ENCODE measurements at places on chromosomes 1 and 21.

- no peak for DNase-seq
Observed at GRCh38 chr1:42886800-42887199, 40.4 kb downstream of the ZNF691 start.

GRCh38 chr21:31201548-31201947 lies 142.5 kb downstream of the TIAM1 start:
- no peak for DNase-seq

- DNase-seq = no peak
Observed at GRCh38 chr1:97989094-97989680, 68.4 kb upstream of the DPYD start.

- DNase-seq = no peak
Observed at GRCh38 chr1:198153804-198154203, 3.0 kb upstream of the NEK7 start.

- DNase-seq = peak; percentile 69
Observed at GRCh38 chr1:32892368-32893197, 6.3 kb downstream of the HPCA start.

DNA sequence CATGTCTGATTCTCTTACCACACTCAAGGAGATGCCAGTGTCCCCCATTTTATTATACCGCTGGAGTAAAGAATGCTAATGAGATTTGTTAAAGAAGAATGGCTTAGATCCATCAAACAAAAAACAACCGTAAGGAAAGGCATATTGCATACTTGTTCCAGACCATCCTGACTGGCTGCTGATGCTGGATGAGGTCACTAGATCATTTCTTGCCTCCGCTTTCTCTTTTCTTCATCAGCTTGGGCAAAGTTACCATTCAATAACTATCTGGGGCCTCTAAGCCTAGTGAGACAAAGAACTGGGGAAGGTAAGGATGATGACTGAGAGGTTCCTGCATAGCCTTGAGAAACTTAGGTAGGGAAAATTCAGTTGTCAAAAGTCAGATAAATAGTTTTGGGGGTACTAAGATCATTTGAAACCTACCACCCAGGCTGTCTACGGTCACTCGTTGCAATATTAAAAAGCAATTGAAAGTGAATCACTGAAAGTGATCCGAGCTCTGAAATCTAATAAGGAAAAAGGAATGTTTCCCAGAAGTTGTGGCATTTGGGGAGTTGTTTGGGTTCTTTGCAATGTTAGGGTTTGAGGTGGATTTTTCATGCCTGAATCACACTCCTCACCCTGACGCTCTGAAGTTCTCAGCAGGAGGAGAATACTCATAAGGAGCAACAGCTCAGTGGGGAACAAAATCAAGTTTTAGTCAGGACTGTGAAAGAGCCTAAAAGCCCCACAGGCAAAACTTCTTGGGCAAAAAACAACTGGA lies 176.8 kb downstream of the HHIPL2 start:
- no peak for DNase-seq

- DNase-seq = no peak
Observed at GRCh38 chr1:169890761-169891538, 2.7 kb downstream of the SCYL3 start.

GRCh38 chr21:15094706-15095105 lies 29.9 kb upstream of the NRIP1 start:
- DNase-seq = no peak

GRCh38 chr1:151309811-151310323 lies 17.3 kb downstream of the PI4KB start:
- DNase-seq = no peak

DNA sequence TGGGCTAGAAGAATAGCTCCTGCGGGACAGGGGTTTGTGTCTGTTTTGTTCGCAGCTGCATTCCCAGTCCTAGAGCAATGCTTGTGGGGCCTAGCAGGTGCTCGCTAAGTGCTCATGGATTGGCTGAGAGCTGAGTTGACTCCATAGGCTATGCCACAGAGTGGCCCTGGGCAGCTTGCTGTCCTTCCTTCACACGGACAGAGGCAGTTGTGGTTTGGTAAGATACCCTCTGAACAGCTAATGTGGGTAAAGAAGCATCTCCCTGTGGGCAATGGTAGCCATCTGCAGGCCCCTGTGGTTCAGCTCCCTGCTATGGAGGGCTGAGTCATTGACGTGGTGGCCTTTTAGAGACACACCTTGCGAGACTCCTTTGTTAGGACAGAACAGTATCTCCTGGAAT lies 23.5 kb upstream of the LBR start:
- no peak for DNase-seq

DNA sequence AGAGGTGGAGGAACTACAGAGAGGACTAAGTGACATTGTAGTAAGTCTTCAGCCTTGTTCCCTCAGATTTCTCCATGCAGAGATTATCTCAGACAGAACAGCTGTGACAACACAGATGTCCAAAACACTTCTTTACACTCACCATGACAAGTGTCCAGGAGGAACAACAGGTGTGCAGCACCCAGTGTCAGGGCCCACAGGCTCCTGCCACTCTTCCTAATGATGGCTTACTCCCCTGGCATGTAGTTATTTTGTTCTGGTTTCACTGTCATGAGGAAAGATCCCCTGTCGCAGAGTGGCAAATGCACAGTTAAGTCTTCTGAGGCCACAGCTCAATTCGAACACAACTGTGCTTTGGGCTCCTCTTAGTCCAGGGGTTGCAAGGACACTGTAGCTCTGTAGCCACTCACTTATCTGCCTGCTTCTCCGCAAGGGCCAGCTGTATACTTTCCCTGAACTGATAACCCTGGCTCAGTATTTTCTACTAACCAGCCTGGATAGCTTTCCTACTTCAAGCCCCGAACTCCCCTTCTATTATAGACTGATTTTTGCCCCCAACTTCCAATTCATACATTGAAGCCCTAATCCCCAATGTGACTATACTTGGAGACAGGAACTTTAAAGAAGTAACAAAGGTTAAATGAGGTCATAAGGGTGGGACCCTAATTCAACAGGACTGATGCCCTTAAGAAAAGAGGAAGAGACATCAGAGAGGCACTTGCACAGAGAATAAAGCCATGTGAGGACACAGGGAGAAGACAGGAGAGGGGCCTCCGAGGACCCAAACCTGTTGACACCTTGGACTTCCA lies 11.1 kb downstream of the PDZK1 start:
- no peak for DNase-seq

DNA sequence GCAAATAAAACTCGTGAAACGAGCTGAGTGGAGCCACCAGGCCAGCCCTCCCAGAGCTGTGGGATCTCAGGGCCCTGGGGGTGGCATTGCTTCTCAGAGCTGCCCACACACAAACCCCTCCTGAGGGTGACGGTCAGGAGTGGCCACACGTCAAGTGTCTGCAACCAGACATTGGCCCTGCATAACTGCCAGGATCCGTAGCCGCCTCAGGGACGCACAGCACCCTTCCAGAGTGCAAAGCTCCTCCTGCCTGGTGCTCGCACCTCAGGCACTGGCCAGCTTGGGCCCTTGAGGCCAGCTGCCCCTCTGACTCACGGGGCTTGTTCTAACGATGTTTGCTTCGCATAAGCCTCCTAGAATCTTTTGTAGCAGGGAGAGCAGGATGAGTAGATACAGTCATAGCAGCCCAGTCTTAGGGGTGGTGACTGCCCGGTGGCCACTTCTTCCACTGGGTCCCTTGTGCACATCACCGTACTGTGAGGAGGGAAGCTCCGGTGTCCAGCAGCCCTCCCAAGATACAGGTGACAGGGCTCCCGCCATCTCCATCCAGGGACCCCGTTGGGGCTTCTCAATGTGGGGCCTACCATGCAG lies 5.0 kb downstream of the WNT3A start:
- no peak for DNase-seq

- DNase-seq = no peak
Observed at GRCh38 chr1:161549652-161550051, at the start of gene FCGR3A. Gene FCGR3A, minus strand, starts transcription at chr1:161549818. Its CDS starts 82 bp downstream, at chr1:161549736.

DNA sequence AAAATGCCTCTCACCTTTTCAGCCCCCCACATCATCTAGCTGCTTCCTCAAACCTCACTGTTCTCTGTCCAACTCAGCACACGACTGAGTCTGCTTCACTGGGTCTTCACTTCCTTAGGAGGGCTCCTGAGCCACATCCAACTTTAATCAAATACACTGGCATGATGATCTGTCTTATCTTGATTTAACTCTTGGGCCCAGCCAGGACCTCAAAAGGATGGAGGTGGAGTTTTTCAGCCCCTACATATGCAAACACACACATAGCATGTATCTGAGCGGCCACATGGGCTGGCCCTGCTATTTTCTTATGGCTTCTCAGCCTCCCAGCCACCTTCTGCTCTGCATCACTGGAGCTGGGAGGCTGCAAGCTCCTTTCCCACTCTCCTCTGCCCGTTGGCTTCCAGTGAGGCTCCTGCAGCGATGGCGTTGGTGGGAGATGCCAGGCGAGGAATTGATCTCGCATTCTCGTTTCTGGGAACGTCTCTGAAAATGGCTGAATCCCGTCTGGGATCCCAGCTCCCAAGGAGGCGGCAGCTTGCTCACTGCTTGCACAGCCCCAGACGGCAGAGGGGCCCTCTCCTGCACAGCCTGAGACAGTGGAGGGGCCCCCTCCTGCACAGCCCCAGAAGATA lies 1.8 kb upstream of the PRXL2B start:
- DNase-seq = no peak

DNA sequence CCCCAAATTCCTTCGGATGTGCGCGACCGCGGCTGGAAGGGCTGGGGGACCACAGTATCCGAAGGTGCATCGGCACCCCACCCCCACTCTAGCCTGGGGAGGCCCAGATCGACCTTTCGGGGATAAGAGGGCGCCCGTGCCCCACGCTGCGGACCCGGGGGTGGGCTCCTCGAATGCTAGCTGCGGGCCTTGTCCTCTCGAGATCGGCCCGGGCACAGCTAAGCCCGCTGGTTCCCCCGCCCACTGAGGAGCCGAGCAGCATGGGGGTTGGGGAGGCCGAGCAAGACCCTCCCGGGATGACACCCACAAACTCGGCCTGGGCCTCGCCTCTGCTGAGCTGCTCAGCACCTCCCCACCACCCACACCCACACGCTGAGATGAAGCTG lies 653 bp upstream of the IFFO2 start:
- no peak for DNase-seq

DNA sequence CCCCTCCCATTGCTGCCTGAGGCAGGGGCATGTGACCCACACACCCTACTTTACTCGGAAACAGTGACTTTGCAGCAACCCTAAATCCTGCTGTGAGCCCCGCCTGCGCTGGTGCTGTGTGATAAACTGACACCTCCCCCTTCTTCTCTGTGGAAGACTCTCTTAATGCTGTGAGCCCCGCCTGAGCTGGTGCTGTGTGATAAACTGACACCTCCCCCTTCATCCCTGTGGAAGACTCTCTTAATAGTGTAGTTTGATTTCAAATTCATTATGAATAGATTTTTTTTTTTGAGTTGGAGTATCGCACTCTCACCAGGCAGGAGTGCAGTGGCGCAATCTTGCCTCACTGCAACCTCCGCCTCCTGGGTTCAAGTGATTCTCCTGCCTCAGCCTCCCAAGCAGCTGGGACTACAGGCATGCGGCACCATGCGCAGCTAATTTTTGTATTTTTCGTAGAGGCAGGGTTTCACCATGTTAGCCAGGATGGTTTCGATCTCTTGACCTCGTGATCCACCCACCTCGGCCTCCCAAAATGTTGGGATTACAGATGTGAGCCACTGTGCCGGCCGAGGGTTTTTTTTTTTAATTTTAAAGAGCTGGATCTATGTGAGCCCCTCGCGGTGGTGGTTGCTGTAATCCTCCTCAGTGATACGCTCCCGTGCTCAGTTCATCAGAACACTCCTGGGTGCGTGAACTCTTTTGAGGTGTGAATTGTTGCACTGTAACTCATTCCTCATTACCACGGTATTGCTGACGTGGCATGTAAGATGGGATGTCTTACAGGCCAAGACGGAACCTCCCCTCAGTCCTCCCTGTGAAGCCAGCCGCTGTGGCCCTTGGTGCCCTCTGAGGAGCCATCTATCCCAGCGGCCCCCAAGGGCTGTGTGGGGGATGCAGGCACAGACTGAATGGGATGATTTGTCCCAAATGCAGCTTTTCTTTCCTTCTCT lies 60.3 kb downstream of the GALNT2 start:
- no peak for DNase-seq

DNA sequence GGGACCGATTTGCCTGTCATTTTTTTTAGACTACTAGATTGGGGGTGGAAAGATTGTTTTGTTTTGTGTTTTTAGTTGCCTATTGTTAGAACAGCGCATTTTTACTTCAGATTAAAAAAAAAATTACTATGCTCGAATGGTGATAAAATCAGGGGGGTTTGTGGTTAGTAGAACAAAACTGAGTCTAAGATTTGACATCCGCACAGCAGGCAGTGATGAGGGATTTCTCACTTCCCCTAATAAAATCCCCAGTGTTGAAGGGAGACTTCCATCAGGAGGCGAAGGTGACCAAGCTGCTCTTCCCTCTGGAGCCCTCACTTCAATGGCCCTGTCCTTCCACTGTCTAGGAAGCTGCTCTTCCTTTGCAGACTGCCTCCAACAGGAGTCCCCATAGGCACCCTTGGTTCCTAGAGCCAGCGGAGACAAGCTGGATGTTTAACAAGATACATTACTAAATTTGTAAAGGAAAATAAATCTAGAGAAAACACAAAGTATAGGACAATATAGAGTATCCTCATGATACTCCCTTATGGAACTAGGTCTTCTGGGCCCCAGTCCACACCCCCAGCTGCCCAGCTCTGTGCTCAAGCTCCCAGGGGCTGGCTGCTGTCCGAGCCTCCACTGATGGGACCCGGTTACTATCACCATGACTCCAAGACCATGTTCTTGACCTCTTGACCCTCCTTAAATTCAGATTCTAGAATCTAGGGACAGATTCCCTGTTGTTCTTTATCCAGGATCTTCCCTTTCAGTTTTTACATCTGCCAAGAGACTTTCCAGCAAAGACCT lies 31.0 kb downstream of the TENT5C start:
- DNase-seq = no peak

DNA sequence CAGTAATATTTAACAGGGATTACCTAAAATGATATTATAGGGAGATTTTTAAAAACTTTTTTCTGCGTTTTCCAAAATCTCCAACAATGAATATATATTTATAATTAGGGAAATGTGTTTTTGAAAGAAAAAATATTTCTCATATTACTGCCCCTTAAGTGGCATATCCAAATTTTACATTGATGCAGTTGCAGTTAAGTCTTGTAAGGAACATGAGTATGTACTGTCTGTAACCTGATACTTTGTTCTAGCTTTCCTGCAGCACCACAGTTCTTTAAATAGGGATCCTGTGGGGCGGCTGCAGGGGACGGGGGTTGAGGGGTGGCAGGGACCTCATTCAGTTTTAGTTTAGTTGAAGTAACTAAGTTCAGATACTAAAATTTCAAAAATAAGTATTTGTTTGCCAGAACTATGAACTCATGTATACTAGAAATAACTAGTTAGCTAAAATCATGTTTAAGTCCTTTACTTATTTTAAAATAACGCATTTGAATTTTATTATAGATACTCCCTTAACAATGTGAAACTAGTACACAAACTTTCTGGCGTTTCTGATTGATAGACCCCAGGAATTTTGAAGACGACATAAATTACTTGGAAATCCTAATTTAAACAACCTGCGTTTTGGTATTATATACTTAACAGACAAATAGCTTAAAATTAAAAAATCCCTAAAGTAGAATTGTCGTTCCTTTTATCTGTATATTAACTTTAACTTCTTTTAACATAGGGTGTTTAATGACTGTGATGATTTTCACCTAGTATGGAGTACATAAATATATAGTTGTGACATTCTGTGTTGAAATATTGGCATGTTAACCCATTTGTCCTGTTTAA lies 639 bp upstream of the DNAJB4 start:
- DNase-seq = peak; percentile 20

All from GM12891 (cell line).